ENCODE measurements at places on chromosomes 1 and 21.

DNA sequence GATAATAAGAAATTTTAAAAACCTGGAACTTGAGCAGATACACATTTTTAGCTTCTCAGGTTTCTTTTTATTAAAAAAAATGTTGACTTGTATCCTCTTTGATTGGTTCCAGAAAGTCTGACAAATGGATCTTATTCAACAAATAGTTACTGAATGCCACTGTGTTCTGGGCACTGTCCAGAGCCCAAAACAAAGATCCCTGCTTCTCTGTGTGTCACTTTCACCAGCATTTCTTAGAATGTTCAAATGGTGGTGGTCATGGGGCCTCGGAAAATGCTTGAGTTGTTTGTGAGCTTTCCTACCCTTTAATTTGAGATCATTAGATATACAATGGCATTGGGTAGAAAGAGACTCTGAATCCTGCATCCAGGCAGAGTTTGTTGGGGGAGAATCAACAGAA lies 19.9 kb downstream of the ACTN2 start:
- no peak for DNase-seq

GRCh38 chr1:173117108-173117633 lies 66.4 kb upstream of the TNFSF18 start:
- no peak for DNase-seq

DNA sequence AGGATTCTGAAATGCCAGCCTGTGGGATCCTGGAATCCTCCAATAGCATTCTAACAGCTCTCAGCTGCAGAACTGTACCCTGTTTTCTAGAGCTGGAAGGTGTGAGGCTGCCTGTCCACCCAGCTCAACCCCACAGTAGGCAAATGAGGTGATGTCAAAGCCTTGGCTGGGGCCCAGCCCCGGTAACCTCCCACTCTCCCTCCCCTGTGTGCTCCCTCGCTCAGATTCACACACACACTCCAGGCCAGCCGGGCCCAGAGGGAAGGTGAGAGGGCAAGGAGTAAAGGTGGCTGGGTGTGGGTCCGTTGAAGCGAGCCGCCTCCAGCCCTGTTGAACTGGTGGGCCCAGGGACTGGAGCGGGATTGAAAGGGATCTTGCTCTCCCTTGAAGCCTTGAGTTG lies at the start of gene BSND:
BSND (plus strand) TSS at position 257 of the 400 bp plus-strand sequence. CDS start 254 bp downstream, outside the sequence.
- DNase-seq: no peak

GRCh38 chr1:217088011-217088410 lies 364.8 kb upstream of the ESRRG start:
- no peak for DNase-seq

DNA sequence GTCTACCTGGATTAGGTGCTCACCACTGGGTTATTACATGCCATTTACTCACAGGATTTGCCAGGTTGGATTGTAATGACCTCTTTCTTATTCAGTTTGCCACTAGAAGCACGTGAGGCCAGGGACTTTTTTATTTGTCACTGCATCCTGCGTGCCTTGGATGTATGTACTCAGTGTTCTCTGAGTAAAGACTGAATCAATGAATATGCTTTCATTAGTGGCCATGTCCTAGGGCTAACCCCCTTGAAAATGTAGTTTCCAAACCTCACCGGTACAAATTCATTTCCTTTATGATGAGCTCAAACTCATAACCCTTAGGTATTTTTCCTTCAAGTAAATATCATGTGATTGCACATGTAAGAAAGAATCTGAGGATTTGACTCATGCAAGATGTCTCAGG lies 1.3 kb upstream of the ZP4 start:
- no peak for DNase-seq

DNA sequence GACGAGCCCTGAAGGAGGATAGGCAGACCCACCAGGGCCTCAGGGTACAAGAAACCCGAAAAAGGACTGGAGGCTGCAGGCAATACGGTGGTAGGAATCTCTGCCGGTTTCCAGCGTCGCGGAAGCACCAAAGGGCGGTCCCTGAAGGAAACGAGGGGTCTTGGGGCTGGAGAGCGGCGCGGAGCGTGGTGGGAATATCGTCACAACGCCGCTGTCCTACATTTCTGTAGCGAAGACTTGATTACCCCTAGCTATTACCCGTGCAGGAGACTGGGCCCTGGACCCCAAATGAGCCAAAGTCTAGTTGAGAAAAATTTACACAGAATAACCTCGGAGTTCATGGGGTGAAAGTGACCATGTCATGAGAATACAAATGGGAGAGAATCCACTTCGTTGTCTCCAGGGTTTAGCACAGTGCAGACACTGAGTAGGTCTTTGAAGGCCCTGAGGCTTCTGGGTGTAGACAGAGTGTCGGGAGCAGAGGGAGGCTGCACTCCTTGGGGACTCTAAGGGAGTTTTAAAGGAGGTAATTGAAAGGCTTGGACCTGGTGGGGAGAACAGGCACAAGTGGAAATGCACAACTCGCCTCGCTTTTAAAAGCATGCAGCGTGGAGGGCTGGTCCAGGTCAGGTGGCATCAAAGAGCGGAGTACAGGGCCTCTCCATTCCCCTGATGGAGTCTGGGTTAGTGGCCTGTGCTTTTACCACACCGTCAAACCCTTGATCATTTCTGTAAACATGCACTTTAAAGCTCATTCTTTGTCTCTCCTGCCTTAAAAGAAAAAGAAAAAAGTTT lies 1.5 kb downstream of the ATP1A1 start:
- DNase-seq: no peak

DNA sequence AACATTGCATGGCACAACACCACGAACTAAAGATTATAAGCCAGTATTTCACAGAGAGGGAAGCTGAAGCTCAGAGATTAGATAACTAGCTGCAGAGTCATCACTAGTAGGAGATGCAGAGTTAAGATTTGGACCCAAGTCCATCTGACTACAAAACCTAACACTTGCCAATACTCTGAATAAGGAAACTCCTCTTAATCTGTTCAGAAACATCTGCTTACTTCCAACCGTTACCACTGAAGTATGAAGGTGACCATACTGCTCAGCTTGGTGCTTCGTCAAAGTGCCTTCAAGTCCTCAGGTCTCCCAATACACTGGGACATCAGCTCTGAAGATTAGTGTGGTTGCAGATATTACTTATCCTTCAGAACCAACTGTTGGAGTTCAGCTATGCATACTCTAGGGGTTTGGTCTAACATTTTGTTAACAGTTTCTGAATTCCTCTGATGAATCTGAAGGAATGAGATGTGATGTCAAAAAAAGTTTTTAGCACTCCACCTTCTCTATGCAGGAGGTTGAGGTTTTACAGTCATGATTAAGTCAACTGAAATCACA lies 179.6 kb downstream of the TPR start:
- no peak for DNase-seq

- DNase-seq: peak; percentile 56
Measured at GRCh38 chr1:230317823-230318819, 108.0 kb downstream of the PGBD5 start.

DNA sequence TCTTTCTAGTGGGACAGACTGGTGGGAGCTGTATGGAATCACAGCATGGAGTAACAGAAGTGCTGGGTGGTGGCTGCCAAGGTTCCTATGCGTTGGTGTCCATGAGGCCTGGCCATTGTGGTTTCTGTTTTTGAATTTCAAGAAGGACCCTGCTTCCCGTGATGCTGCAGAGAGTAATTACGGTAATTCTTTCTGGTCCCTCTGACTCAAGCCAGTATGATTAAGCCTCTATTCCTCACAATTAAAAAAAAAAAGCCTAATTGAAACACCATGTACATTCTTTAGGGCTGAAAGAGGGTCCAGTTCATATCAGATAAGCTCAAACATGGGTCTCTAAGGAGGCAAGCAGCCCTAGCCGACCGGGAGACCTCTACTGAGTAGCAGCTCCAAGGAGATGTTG lies 10.5 kb upstream of the C1orf21 start:
- no peak for DNase-seq

DNA sequence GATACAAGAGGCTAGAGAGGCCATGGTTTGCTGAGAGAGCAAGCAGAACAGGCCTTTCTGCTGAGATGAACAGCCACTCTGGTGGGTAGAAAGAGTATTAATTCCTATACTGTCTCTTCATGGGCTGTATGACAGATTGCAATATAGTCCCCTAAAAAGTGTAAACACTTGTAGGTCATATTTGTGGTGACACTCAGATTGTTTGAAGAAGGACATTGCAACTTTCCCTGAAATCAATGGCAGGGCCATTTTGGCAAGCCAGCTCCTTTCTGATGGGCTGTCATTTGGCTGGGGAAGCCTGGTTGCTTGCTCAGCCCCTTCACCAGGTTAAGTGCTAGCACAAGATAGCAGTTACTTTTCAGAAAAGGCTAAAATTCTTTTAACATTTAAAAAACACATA lies 27.5 kb downstream of the RAB4A start:
- DNase-seq: no peak

GRCh38 chr1:241488739-241489138 lies 30.8 kb downstream of the FH start:
- no peak for DNase-seq

- no peak for DNase-seq
Measured at GRCh38 chr1:46637444-46638083, 21.0 kb upstream of the MOB3C start.

- no peak for DNase-seq
Measured at GRCh38 chr1:233664804-233665574, 51.1 kb downstream of the KCNK1 start.

GRCh38 chr1:12530462-12531178 lies 87.4 kb downstream of the DHRS3 start:
- DNase-seq: no peak

GRCh38 chr21:15138490-15138889 lies 73.7 kb upstream of the NRIP1 start:
- DNase-seq: no peak

DNA sequence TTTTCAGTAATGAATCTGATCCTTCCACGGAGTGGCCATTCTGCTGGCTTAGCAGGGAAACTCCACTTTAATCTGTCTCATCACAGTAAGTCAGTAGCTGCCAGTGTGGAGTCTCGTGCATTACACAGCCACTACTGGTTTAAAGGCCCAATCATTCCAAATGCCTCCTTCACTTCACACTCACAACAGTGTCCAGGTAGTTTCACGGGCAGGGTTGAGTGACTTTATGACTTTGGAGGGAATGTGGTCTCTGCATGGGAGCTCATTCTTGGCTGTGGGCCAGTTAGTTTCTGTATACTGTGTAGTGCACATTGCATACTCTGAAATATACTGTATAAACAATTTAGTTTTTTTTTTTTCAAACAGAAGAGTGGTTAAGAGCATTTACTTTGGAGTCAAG lies 34.6 kb upstream of the C1orf87 start:
- no peak for DNase-seq

- DNase-seq: no peak
Measured at GRCh38 chr21:40886931-40887330, 40.0 kb upstream of the DSCAM start.

DNA sequence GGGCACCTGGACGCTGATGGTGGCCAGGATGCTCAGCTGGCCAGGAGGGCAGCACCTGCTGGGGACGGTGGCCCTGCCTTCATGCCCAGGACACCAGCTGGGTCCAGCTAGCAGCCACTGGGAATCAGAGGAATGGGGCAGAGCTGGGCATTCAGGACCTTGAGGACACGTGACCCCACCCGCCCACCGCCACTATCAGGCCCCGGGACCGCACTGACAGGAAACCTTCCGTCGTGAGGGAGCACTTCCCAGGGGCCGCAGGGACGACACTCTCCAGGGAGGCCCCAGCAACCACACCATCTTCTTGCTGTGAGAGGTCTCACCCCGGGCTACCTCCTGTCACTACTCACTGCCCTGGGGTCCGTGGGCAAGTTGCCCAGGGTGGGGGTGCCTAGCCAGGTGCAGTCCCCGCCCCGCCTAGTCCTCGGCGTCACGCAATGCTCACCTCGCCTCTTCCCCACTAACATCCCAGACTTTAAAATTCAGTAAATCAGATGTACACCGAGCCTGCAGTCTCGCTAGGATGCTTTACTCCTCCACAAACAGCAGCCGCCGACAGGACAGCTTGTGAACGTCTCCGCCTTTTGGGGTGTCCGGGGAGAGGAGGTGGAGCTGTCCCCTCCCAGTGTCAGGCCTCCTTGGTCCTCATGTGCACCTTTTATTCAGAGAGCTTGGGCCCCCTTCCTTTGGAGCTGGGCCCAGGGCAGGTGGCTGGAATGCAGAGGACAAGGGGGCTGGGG lies 4.9 kb downstream of the VWA1 start:
- no peak for DNase-seq

GRCh38 chr1:181396171-181396670 lies 87.1 kb upstream of the CACNA1E start:
- DNase-seq: no peak

- peak; percentile 28 for DNase-seq
Measured at GRCh38 chr1:53685272-53686051, 53.5 kb downstream of the GLIS1 start.

DNA sequence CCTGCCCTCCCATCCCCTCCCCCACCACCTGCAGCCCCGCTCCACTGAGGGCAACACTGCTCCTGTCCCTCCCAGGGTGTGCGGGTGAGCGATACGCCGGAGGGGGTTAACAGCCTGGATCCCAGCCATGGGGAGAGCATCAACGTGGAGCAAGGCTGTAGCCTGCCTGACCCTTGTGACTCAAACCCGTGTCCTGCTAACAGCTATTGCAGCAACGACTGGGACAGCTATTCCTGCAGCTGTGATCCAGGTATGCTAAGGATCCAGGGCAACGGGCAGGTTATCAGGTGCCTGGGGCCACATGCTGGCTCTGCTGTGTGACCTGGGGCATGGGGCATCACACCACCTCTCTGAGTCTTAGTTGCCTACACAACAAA lies 15.0 kb downstream of the CELSR2 start:
- no peak for DNase-seq

- DNase-seq: no peak
Measured at GRCh38 chr1:55304229-55304740, 89.1 kb upstream of the USP24 start.

GRCh38 chr21:25626757-25627156 lies 12.3 kb upstream of the JAM2 start:
- no peak for DNase-seq

DNA sequence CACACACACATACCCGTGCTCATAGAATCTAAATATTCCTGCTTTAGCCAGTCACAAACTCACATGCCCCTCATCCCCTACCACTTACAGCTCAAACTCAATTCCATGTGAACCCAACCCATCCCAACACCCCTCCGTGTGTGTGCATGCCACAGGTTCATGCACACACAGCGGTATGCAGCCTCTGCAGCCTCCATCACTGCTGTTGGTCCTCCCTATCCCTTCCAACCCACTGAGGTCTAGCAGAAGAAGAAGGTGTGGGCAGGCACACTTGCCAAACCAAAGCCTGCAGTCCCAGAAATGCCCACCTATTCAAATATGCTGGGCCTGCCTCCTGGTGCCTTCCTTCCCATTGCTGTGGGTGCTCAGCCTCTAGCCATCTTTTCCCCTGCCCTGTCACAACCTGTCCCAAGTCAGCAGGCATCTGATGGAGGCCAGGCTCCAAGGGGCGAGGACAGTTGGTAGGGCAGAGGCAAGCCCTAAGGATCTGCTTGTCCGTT lies 26.2 kb downstream of the SLC2A1 start:
- DNase-seq: no peak

DNA sequence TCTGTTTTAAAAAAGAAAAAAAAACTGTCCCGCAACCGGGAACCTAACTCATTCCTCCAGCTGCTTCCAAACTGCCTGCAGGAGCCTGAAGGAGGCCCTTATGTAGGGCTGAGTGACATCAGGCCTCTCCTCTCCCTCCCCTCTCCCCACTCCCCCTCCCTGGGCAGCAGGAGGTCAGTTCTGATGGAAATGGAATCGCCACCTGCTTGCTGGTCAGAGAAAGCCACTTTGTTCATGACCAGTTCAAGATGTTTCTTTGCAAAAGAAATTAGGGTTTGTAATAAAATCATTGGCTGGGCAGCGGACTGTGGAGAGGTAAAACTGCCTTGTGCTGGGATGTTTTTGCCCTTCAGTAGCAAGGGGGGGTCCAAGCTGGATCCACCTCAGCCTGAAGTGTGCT lies at the start of gene MAP1LC3C:
MAP1LC3C (minus strand) TSS at position 73 of the 400 bp plus-strand sequence. CDS start 90 bp downstream, outside the sequence.
- DNase-seq: no peak

GRCh38 chr1:205990226-205990625 lies 13.0 kb downstream of the RAB7B start:
- DNase-seq: no peak

All from HuH-7 (cell line).